ENCODE measurements at places on chromosomes 7 and 10.

GRCh38 chr10:128307820-128308219 is 181.6 kb upstream of the MKI67 start:
- DNase-seq: no peak

GRCh38 chr7:2040201-2040892 is 192.4 kb downstream of the MAD1L1 start:
- DNase-seq: no peak

DNA sequence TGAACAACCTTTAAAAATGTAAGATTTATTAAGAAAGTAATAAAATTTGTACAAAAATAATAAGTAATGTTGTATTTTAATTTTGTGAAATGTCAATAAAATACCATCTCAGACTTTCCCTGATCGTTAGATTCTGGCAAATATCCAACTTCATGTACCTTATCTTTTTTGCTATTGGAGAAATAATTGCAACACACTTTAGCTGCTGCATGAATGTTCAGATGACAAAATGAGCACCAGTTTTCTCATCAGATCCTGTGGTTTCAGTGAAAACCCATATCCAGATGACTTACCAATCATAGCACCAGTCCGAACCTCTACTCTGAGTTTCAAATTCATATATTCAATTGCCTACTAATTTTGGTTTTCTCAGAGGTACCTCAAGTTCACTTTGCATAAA is 69.9 kb downstream of the CASD1 start:
- no peak for DNase-seq

DNA sequence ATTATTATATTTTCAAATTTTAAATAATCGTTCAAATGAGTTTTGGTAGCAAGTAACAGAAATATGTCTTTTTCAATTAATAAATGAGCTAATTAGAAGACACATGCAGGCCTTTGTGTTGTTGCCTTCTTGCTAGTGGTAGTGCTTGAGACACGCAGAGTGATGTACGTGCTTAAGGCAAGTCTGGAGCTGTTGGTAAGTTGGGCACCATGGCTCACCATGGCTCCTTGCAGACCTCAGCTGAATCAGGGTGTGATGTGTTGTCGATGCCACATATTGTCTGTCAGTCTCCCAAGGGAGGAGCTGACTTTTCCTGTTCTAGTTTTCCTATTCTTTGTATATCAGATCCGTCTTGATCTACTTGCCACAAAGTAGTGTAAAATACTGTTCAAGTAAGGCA is 8.3 kb downstream of the CDK14 start:
- DNase-seq: no peak

GRCh38 chr10:30187010-30187409 is 127.6 kb upstream of the JCAD start:
- no peak for DNase-seq

All from fibroblast of the aortic adventitia (primary cell).